ENCODE measurements at places on chromosomes 3 and 15.
A peak's percentile ranks its signal among the peaks of the same experiment; 100 is the strongest.

DNA sequence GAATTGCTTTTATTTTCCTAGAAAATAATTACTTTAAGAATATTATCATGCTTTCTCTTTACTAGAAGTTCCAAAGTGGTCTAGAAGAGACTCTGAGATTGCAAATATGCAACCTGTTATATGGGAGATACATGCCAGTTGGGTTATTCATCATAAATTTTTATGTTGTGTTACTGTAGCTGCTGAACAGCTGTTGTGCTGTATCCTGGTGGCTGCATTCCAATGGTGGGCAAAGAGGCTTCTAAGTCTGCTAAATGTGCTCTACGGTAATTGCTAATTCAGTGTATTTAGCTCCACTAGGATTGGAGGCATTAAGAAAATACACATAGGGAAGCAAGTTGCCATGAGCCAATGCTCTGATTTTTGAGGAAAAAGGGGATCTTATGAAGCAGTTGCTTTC is 409.0 kb downstream of the TUSC7 start:
- DNase-seq, result no peak

DNA sequence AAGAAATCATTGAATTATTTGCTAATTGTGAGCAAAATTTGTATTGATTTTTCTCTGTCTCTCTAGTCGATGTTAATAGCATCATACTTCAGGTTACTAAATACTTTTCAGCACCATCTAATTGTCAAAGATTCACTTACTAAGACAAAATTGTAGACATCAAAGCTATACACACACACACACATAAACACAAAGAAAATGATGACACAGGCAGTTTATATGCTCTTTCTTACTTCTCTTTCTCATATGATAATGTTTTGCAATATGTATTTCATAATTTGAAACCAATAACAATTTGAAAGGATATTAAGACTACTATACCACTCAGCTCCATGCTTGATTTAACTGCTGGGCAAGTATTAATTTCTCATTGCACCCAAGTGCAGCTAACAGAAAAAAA is 406.2 kb downstream of the ROBO2 start:
- DNase-seq, result no peak

DNA sequence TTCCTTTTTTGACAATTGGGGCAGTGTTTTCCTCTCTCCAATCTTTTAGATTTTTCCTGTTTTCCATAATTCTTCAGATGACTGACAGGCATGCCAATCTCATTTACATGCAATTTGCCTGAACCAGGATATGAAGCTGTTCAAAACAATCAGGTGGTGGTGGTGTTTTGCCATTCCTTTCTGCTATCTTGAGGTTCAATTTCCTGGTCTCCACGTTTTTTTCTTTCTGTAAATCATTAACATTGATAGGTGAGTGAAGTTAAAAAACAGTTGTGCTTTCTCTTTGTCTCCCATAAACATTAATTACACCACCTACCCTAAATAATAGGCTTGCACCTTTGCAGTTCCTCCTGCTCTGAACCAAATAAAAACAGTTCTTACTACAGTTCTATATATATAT is 49.1 kb downstream of the C2CD4A start:
- DNase-seq, result no peak

DNA sequence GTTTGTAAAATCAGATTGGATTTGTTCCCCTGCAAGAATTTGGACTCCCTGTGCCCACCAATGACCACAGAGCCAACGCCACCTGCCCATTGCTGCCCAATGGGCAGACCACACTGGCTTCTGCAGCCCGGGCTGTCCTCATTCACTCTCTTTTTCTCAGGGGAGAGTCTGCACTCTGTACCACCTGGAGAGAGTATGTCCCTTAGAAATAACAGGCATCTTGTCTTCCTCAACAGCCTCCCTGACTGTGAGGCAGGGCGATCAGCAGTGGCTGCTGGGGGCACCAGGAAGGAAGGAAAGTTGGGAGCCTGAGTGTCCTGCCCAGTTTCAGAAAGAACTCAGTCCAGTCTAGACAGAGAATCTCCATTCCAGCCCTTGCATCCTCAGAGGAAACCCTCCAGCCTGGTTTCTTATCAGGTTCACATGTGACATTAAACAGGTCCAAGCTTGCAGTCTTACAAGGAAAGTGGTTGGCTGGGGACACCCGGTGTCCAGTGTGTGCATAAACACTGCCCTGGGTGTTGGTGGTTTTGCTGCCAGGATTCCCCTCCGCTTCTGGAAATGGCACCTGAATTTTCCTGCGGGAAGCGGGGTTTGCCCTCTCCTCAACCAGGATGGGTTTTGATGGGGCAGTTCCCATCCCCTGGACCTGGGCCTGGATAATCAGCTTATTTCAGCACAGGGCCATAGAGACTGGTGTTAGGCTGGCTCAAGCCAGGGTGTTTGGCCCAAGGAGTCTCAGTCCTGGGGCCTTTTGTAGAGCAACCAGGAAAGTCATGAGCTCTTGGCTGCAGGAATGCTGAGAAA is 37.2 kb downstream of the SSUH2 start:
- peak; percentile 78 for DNase-seq

- DNase-seq, result no peak
These were observed 23.9 kb upstream of the XIRP1 start for GRCh38 chr3:39216176-39216790.

DNA sequence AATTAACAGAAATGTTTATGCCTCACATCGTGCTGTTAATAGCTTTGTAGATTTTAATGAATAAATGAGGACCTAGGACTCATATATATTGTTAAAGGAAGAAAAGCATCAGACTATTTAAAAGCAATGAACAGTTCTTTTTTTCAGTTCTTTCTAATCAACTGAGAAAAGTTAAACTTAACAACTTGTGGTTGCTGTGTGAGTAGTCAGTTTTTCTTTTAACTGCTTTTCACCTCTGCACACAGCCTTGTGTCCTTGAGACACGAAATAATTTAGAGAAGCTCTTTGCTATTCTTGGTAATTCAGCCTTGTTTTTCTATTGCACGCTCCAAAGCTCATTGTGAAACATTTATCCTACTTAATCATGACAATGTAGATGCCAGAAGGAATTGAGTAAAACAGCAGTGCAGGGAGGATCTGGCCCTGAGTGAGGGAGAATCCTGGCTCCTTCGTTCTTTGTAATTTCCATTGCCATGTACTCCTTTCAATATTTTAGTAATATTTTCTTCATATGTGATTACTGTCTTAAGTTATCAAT is 499.0 kb downstream of the PYDC2 start:
- DNase-seq, result no peak

DNA sequence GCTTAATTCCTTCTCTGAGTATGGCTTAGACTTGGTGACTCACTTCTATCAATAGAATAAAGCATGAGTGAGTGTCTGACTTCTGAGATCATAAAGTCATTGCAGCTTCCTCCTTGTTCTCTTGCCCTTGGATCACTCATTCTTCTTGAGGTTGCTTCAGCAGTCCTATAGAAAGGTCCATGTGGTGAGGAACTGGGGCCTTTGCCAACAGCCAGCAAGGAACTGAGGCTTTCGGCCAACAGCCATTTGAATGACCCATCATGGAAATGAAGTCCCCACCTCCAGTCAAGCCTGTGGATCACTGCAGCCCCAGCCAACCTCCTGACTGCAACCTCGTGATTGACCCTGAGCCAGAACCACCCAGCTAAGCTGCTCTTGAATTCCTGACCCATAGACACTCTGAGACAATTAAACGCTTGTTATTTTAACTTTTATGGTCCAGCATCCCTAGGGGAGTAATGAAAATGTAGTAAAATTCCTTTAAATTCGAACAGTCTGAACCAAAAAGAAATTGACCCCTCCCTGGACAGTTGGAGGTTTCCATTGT is 84.5 kb downstream of the WDR76 start:
- peak; percentile 98 for DNase-seq

- DNase-seq, result peak; percentile 54
These were observed 211.6 kb downstream of the GBE1 start for GRCh38 chr3:81549831-81550230.

DNA sequence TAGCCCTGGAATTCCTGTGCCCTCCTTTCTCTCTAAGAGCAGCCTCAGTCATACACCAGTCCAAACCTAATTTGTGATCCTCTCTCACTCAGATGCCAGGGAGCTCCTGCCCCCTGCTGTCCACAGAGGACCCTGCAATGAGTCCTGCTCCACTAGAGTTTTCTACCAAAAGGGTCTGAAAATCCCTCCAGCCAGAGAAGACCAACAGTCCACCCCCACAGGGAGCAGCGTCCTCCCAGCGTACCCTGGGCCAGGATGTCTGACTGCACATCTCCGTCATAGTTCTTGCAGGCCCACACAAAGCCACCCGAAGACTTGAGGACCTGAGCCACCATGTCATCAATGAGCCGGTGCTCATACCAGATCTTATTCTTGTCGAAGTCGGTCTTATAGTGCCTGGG is 15.4 kb downstream of the IDH2 start:
- DNase-seq, result peak; percentile 20

DNA sequence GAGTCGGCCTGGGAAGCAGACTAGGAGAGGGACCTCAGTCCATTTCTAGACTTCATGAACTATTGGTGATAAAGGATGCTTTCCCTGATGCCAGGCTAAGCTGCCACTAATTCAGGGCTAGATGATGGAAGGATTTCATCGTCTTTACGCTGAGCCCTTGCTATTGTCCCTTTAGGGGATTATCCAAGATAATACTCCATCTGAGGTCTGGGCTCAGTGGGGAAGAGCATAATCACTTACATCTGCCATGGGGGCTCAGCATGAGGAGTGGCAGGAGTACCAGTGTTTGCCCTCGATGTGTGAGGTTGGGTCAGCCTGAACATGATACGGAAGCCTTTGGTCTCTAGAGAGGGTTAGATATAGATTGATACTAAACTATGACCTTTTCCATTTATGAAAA is 47.3 kb downstream of the PTPRG start:
- DNase-seq, result no peak

- no peak for DNase-seq
These were observed 536 bp downstream of the SEC61A1 start for GRCh38 chr3:128052595-128053351.

- no peak for DNase-seq
These were observed 27.4 kb upstream of the GOLM2 start for GRCh38 chr15:44261007-44261706.

DNA sequence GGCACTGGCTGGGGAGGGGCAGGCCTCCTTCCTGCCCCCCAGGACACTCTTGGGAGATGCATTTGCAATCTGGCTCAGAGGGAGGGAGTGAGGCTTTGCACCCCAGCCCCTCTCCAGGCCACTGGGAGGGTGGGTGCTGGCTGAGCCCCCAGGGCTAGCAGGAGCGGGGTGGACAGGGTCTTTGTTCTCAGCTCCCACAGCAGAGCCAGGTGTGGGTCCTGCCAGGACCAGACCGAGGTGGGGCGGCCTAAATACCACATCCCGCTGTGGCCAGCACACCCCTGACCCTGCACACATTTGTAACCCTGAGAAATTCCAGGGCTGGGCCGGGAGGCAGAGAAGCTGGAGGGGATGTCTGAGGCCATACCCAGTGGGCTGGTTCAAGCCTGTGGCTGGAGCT is 41.0 kb downstream of the STARD5 start:
- no peak for DNase-seq

- DNase-seq, result no peak
These were observed 58.4 kb downstream of the EDEM1 start for GRCh38 chr3:5245927-5246326.

DNA sequence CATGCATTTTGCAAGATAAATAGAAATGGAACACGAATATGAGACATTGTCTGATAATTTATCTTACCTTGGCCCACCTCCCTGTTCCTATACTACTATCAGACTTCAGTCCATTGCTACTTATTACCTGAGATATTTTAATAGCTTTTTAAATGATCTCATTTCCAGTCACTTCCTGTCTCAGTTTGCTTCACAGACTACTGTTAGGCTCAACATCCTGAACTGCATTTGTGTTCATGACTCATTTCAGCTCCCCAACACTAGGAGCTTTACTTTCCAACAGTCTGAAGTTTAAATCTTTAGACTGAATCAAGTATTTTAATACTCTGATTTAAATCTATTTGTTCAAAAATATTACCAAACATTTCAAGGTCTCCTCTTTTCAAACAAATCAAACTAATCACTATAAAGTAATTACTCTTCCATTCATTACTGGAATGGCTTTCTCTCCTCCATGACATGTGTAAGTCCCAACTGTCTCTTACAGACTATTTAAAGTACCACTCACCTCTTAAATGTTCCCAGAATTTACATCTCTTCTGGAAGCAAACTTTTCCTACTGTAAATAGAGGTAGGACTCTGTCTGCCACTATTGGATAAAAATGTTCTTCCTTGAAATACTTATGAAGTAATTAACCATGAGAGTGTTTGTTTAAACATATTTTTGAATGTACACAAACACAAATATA is 1277.6 kb downstream of the ZPLD1 start:
- peak; percentile 0 for DNase-seq

DNA sequence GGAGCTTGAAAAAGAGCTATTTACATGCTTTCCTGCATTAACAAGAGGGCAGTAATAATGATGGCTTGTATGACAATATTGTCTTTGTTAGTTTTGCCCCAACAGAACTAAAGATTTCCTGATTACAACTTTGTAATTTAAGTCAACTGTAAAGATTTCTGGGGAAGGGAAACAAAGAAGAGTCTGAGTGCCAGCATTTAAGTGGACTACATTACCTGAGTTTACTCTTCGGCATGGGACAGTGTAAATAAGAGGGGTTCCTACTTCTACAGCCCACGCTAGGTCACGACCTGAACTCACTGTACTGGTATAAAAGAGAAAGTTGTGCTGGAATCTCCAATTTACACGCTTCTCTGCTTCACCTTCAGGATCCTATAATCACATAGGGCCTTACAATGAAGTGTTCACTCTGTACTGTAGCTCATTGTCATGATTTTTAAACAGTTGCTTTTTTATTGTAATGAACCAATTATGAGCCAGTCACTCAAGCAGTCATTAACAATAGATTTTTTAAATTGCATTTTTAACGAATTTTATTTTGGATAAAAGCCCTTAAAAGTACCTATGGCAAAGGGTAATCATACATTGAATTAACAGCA is 39.6 kb downstream of the DPH6 start:
- no peak for DNase-seq

GRCh38 chr15:76274226-76274625 is 37.0 kb downstream of the ETFA start:
- peak; percentile 44 for DNase-seq

DNA sequence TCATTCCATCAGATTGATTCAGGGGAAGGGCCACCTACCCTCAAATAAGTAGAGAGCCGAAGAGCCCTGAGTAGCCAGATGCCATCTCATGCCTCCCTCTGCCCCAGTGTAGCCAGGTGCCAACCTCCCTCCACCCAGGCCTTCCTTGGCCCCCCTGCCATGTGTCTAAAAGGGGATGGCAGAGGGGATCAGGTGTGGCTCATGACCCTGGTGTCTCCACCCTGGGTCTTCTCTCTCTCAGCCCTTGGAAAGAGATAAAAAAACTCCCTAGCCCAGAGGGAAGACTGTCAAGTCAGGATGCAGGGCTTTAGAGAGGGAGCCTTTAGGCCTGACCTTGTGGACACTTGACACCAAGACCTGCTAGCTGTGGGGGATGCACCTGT is 5.2 kb downstream of the GRM2 start:
- DNase-seq, result no peak

DNA sequence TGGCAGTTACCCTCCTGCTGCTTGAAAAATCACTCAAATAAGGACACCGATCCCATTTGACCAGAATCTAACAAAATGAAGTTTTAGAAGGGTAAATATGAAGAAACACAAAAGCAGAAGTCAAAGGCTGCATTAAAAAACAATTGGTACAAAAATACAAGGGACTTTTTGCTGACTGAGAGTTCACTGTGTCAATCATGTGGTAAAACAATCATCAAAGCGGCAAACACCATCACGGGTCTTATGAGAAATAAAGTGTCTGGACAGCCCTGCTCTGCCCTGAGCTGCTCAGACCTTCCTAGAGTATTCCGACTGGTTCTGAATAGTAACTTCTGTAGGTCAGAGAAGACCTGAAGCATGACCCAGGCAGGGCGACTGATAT is 137.2 kb upstream of the RAD18 start:
- no peak for DNase-seq
